ENCODE measurements at places on chromosomes 3 and 15.

- peak; percentile 82 for DNase-seq
These were observed 63.3 kb downstream of the ABTB1 start for GRCh38 chr3:127735767-127736693.

- no peak for DNase-seq
These were observed 155.8 kb downstream of the TBC1D2B start for GRCh38 chr15:77921664-77922063.

GRCh38 chr3:194185221-194185620 lies 49.3 kb downstream of the HES1 start:
- DNase-seq, result no peak

DNA sequence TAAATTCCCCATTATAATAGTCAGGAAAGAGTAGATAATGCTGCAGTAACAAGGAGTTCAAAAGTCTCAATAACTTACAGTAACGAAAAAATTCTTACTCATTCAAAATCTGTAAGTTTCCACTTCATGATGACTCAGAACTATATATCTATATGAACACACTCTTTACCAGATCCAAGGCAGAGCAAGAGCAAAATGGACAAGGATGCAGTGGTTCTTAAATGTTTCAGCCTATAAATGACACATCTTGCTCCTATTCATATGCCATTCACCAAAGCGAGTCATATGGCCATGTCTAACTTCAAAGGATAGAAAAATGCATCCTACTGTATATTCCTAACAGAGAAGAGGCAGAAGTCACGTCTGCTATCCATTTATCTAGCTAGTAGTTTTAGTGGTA lies 787.7 kb downstream of the NAALADL2 start:
- DNase-seq, result no peak

DNA sequence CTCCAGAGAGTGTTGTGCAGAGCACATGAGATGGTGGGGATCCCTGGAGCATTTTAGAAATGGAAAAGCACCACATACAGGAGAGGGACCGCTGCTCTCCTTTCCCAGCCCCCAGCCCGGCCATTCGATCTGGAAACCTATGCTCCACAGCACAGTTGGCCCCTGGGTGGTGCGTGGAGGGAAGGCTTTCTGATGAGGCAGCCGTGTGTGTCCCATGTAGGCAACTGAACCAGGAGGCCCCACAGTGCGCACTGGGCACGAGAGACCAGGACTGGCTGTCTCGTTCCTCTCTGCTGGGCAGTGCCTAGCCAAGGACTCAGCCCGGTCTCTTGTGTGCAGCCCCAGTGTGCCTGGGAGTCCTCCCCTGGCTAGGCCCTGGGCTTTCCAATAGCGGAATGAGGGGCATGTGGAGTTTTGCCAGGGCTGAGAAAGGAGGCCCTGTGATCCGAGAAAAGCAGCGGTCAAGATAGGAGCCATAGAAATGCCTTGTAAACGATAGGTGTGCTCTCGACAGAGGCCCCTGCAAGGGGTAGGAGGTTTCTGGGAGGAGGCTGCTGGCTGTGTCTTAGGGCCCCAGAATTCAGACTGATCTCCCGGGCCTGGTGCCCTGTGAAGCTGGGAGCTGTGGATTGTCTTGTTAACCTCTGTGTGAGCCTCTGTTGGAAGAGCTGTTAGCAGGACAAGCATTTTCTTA lies 39.0 kb downstream of the CHDH start:
- DNase-seq, result no peak

GRCh38 chr15:48579945-48580671 lies 65.4 kb downstream of the FBN1 start:
- DNase-seq, result no peak

DNA sequence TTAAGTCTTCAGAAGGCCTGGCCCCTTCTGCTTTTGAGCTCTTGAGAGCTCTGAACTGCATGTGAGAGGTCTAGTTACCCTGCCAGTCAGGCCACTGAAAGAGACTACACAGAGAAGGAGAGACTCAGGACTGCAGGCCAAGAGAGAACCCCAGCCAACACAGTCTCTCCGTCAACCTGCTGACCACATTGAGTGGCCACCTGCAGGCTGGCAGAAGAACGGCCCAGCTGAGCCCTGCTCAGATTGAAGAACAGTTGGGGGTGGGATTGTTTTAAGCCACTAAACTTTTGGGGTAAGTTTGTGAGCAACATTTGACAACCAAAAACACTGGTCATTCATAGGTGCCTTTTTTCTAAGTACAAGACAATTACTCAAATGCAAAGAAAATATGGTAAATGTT lies 273.5 kb upstream of the CCDC54 start:
- no peak for DNase-seq

DNA sequence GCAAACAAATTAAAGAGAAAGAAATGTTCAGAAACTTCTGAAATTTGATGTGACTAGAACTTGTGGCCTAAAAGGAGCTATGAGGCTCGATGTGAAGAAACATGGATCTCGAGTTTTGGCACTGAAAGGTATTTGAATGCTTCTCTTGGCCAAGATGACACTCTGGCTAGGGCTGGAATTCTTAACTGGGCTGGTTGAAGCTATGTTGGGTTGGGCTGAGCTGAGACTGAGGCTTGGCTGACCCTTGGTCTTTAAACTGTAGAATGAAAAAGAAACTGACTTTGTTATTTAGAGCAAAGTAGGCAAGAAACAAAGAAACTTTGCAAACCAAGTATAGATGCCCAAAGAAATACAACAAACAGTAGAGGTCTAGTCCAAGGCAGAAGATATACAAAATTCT lies 28.1 kb upstream of the CLDN16 start:
- no peak for DNase-seq

GRCh38 chr3:144270100-144270499 lies 298.5 kb downstream of the DIPK2A start:
- no peak for DNase-seq

DNA sequence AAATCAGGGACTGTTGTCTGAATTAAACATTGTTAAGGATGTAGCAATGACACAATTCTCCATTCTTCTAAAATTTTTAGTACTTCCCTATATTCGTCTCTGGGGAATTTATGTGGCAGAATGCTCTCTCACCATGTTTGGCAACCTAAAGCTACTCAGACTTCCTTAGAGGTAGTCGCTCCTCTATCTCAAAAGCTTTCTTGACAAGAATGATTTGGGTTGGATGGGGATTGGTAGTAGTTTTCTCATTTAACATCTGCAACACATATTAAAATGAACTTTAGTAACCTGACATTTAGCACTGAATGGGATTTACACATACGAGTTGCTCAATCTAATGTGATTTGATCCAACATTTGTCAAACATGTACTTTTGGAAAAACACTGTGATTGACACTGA lies 233.3 kb downstream of the RBMS3 start:
- DNase-seq, result peak; percentile 38

DNA sequence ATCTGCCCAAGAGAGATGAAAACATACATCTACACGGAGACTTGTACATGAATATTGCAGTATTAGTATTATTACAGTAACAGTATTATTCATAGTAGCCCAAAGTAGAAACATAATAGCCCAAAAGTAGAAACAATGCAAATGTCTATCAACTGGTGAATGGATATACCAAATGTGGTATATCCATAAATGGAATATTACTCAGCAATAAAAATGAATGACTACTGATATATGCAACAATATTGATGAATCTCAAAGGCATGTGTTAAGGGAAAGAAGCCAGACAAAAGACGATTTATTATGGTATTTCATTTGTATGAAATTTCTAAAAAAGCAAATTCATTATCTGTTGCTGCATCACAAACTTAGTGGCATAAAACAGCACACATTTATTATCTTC lies 23.5 kb upstream of the ZNF639 start:
- no peak for DNase-seq

GRCh38 chr3:185865247-185865646 lies 40.4 kb upstream of the IGF2BP2 start:
- DNase-seq, result no peak

- DNase-seq, result no peak
These were observed 17.1 kb upstream of the SLC30A4 start for GRCh38 chr15:45539680-45540079.

DNA sequence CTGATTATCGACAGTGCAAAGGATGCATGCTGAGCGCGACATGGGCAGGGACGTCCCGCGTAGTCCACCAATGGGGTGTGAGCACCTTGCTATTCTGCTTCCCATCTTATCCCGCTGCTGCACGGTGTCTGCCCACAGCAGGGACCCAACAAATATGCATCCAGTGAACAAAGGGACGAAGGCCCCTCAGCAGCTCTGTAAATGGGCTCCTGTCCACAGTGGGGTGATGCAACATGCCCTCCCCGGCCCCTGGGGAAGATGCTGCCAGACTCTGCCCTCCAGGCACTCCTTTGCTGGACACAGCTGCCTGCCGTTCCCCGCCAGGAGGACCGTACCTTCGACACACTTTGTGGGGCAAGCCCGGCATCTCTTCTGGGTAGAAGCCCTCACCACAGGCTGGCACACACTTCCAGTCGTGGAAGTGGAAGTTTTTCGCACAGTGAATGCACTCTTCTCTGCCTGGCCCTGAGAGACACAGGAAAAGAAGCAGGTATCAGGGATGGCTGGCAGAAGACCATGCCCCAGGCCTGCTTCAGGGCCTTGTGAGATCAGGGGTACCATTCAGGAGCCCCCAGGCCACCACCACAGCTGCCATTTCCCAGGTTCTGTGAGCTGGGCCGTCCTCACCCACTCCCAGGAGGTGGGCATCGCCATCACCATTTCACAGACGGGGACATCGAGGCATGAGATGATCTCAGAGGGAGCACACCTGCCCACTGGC lies 18.2 kb upstream of the SNRPA1 start:
- DNase-seq, result no peak

GRCh38 chr3:60304112-60304511 lies 947.1 kb downstream of the FHIT start:
- DNase-seq, result peak; percentile 97

DNA sequence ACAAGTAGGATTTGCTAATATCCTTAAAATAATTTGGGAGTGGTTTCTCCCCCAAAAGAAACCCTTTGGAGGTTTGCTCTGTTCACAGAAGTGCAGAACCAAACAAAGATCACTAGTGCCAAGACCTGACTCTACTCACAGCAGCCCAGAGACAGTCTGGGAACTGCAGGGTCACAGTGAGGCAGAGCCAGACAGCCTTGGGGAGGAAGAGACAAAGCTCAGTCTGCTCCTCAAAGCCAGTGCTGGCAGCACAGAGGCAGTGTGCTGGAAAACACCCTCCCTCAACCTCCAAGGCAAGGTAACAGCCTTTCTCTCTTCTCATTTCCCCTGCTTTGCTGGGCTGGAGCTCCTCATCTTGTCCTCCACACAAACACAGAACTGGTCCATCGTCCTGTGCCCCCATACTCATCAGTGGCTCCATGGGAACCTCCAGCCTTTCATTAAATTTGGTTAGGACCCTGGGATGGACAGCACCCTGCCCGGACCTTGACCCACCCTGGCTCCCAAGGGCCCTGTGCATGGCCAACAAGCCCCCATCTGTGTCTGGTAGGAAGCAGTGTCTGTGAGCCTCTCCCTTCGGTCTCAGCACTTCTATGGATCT lies 12.6 kb downstream of the RAB6B start:
- DNase-seq, result no peak

DNA sequence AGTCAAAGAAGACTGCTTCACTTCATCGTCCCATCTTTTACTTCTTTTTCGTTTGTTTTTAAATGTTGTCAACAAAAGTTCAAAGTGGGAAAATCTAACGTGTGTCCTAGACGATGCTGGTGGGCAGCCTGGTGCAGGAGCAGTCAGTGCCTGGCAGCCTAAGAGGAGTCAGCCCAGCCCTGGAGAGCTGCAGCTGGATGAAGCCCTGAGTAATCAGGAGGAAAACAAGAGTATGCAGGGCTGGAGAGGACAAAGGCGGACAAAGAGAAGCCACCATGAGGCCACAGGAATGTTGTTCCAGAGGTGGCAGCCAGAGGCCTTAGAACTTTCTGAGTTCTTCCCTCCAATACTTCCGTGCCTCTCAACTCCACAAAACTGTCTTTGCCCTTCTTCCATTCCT lies 5.7 kb downstream of the ADAMTS17 start:
- no peak for DNase-seq

GRCh38 chr3:114093016-114093380 lies 36.5 kb downstream of the QTRT2 start:
- no peak for DNase-seq

GRCh38 chr3:96813134-96813819 lies 1.1 kb upstream of the EPHA6 start:
- peak; percentile 62 for DNase-seq

DNA sequence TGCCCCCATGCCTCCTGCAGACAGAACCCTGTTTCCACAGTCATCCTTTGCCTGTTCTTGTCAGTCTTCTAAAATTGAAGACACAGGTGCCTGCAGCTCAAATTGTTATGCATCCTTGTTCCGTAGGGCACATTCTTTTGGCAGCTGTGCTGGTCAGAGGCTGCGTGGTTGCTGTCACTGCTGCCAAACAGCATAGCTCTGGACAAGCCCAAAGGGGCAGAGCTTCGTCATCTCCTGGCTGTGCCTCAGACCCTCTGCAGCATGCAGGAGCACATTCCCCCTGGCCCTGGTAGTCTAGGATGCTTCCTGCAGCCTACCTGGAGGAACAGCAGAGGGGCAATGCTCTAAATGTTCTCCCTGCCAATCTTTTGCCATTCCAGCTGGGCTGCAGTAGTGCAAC lies 2.1 kb upstream of the FBXL22 start:
- no peak for DNase-seq

DNA sequence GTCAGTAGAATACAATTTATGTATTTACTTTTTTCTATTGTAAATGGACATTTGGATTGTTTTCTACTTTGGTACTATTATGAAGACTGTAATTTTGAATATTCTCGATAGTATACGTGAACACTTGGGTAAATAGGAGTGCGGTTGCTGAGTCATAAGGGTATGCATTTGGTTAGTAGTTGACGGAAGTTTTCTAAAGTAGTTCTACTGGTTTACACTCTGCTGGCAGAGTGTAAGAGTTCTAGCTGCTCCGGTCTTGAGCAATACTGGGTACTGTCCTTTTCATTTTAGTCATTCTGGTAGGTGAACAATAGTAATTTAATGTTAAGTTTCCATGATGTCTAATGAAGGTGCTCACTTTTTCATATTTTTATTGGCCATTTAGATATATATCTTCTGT lies 70.0 kb downstream of the MEF2A start:
- no peak for DNase-seq

DNA sequence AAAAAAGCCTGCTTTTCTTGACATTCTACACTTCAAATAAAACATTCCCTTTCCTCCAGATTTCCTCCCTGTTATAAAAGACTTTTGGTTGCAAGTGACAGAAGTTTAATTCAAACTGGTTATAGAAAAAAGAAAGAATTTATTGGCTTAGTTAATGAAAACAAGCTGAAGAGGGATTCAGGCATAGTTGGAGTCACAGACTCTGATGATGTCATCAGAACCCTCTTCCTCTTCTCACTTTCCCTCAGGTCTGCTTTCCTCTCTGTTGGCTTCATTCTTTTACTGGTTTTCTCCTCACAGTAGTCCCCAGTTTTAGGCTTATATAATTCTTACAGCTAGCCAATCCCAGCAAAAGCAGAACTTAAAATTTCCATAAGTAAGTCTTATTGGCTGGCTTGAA lies 32.0 kb upstream of the MBNL1 start:
- no peak for DNase-seq

GRCh38 chr3:20846066-20846465 lies 660.1 kb upstream of the SGO1 start:
- DNase-seq, result no peak

DNA sequence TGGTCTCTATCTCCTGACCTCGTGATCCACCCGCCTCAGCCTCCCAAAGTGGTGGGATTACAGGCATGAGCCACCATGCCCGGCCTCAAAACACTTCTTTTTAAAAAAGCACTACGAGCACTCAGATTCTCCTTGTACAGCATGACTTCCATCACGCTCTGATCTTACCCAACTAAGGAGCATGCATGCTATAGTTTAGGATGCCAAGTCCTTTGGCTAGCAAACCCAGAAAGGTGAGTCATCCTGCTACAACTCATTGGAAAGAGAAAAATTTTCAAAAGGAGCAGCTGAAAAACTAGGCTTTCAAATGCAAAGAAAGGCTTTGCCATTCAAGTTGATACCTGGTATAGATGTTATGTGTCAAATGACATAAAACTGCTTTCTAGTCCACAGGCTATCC lies 70.3 kb upstream of the PRICKLE2 start:
- DNase-seq, result peak; percentile 93

Data from fibroblast of lung (primary cell).